H7 (cell line): ENCODE measurements at places on chromosomes 7 and 10. TPM values are rescaled to one million over a fixed set of nuclear protein-coding genes. Genes with fewer than 3 reads are reported as not detected.
A peak's percentile ranks its signal among the peaks of the same experiment; 100 is the strongest.

GRCh38 chr10:34667177-34667576 lies 147.9 kb downstream of the PARD3 start:
- no peak for DNase-seq

The UNC5B gene
- 34.7 and 40.2 TPM in 2 replicates for total RNA-seq

DNA sequence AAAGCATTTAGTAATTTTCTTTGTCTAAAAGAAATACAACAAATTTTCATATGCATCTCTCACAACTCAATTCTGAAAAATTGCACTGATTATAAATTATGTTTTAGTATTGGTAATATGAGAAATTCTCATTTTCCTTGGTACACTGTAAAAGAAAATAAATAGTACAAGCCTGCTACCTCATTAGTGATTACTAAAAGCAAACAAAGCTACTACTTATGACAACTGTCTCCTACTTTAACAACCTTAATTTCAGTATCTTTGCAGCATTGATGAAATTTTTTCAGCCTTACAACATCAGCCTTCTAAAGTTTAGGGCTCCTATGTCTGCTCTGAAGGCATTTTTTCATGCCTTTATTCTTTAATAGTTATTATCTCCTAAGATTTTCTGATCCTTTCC lies 65.7 kb downstream of the MINDY3 start:
- no peak for DNase-seq

The CHRM2 gene
- 0.18 TPM in 1 of 2 replicates, not detected in the other for total RNA-seq

DNA sequence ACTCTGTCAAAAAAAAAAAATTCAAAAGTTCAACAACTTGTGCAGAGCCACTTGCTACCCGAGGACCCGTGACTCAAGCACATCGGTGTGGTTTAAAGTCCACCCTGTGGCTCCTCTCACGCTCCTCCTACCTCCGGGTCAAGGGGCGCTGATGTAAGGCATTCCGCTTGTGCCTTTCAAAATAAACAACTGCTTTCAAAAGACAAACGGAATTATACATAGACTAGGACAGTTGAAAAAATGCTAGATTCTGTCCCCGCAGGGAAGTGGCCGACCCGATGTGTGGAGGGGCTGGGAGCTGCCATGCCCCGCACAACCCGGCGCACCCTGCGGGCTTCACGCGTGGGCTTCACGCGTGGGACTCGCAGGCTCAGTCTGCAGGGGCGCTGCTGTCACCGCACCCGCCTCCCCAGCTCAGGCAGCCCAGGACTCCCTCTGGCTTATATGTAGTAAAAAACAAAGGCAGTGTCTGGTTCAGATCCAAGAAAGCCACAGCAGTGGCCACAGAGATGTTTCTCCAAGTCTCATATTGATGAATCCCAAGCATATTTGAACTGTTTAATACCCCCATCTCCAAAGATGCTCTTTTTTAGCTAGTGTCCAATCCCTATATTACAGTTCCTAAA lies 239.7 kb upstream of the INHBA start:
- DNase-seq: peak; percentile 60

- DNase-seq: no peak
These were observed 48.5 kb downstream of the HERPUD2 start for GRCh38 chr7:35646289-35647023.

- no peak for DNase-seq
These were observed 59.7 kb upstream of the PRSS1 start for GRCh38 chr7:142689439-142690120.

- DNase-seq: no peak
These were observed 298.5 kb upstream of the FOXK1 start for GRCh38 chr7:4383584-4383983.

GRCh38 chr7:18320971-18321567 lies 174.5 kb upstream of the HDAC9 start:
- peak; percentile 8 for DNase-seq

- no peak for DNase-seq
These were observed 119.0 kb downstream of the GRID1 start for GRCh38 chr10:86247588-86247987.

DNA sequence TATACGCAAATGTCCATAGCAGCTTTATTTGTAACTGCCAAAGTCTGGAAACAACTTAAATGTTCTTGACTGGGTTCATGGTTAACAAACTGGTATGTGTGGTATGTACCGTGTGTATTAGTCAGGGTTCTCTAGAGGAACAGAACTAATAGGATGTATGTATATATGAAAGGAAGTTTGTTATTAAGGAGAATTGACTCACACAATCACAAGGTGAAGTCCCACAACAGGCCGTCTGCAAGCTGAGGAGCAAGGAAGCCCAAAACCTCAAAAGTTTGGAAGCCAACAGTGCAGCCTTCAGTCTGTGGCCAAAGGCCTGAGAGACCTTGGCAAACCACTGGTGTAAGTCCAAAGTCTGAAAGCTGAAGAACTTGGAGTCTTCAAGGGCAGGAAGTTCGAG lies 66.8 kb downstream of the TMEM168 start:
- no peak for DNase-seq
